SK-N-DZ (cell line): ENCODE measurements at places on chromosomes 7 and 10.

- no peak for DNase-seq
These were observed 31.3 kb upstream of the DAGLB start for GRCh38 chr7:6479067-6479466.

GRCh38 chr10:34655286-34656170 is 159.6 kb downstream of the PARD3 start:
- DNase-seq, result peak; percentile 57

- no peak for DNase-seq
These were observed 38.3 kb downstream of the GPAM start for GRCh38 chr10:112145263-112145662.

DNA sequence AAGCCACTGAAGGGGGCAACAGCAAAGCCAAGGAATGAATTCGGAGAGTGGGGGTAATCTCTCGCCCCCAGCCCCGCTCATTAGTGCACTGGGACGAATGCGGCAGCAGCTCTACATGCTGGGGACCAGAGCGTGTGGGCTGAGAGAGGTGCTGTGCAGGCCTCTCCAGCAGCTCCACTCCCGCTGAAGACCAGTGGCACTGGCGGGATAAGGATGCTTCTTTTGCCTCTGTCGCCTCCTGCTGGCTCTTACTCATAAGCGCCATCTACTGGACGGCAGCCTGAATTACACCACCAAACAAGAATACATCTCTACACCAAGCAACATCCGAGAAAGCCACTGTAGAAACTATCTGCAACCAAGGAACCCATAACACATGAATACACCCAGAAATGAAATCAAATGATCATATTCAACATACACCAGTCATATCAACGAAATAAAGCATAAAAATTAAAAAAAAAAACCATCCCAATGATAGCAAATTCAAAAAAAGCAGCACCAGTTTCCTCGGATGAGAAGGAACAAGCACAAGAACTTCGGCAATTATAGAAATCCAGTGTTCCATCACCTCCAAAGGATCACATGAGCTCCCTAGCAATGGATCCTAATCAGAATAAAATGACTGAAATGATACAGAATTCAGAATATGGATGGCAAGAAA is 79.0 kb upstream of the TMEM168 start:
- DNase-seq, result peak; percentile 26

DNA sequence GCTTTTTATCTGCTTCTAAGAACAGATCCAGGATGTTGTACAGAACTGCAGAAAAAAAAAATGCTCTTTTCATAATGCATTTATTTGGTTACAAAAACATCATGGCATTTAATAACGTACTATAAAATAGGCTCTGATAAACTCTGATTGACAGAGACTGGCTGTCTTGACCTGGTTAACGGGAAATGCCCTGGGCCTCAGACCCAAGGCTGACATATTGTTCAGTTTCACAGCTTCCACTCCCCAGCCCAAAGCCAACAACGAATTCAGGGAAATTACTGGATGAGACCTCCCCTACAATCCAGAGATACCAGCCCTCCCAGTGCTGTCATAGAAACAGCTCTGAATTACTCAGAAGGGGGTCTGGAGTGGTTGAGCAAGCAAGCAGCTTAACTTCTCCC is 260.1 kb downstream of the CREB5 start:
- DNase-seq, result no peak

DNA sequence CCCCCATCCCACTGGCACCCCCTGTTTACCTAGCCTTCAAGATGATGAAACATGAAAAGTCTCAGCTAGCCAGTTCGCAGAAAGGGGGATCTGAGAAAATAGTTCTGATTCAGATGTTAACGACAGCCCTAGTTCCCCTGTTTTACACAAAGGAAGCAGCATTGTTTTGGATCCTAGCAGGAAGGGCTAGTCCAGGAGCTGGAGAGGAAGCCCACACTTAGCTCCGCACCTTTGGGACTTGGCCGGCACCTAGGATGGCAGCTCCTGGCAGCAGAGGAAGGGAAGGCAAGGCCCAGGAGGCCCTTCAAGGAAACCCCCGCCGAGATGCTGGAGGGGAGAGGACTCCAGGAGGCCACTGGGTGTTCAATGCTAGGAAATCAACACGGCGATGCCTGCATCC is 29.0 kb upstream of the MGMT start:
- no peak for DNase-seq

GRCh38 chr10:113897693-113898618 is 43.5 kb downstream of the NHLRC2 start:
- DNase-seq, result no peak

- no peak for DNase-seq
These were observed 238.8 kb upstream of the LRGUK start for GRCh38 chr7:133888061-133888930.

DNA sequence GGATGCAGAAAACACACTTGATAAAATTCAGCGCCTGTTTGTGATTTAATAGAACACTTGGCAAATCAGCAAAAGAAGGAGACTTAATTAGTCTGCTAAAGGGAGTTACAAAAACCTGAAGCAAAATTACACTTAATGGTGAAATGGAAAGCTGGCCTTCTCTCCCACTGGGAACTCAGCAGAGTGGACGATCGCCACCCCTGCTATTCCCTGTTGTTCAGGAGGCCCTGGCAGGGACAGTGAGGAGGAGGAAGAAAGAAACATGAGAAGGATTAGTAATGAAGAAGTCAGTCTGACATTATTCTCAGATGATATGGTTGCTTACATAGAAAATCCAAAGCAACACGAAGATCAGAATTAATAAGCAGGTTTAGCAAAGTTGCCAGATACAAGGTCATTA is 5.6 kb upstream of the KNDC1 start:
- DNase-seq, result no peak

DNA sequence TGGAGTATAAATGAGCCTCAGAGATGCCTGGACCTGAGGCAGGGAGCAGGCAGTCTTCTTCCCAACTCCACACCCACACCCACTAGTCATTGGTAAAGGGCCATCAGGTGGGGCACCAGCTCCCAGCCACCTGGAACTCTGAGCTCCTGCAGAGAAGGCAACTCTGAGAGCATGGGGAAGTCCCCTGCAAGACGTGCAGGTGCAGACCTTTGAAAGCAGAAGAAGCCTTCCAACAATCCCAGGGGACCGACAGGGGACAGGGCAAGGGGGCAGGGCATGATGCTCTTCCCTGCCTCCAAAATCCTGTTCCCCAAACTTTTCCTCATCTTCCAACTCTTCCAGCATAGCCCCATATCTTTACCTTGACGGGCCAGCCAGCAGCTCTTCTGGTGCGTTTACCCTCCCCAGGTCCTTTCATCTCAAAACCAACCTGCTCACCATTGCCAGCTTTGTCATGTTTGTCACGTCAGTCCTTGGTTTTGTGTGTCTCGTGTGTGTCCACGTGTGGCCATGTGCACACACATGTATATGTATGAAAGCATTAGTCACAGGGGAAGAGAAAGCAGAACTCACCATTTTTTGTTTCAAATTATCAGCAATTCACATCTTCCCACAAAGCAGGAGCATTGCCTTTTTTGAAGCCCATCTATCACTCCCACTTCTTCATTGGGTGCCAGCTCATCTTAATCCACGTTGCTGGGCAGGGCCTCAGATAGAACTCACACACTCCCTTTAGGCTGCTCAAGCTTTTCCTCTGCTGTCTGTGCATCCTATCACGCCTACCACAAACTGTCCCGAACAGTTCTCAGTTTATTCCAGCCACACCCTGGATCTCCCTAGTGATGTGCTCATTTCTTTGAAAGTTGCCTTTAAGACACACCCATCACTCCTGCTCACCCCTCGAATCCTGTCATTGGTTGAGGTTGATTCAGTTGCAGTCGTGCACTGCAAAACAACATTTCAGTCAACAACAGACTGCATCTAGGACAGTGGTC is 41.0 kb upstream of the AMPH start:
- DNase-seq, result no peak

- DNase-seq, result no peak
These were observed 2.1 kb downstream of the CYP2W1 start for GRCh38 chr7:985127-985416.

- no peak for DNase-seq
These were observed 596.4 kb upstream of the GHITM start for GRCh38 chr10:83542774-83543411.

DNA sequence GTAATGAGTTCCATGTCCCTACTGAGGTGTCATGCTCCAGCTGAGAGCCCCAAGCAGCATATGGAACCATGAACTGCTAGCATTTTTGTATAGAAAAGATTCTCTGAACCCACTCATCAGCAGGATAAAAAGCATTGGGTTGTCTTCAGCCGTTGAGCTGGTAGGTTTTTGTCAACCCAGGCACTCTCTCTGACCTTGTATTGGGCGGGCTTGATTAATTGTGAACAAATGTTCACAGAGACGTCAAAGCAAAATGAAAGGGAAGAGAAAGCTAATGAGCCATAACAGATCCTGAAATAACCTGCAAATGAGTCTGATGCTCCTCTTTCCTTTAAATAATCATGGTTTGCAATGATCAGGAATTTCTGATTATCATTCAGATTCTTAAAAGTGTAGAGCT is 924.7 kb upstream of the CELF2 start:
- DNase-seq, result no peak
